ENCODE measurements at places on chromosomes 3 and 15.

DNA sequence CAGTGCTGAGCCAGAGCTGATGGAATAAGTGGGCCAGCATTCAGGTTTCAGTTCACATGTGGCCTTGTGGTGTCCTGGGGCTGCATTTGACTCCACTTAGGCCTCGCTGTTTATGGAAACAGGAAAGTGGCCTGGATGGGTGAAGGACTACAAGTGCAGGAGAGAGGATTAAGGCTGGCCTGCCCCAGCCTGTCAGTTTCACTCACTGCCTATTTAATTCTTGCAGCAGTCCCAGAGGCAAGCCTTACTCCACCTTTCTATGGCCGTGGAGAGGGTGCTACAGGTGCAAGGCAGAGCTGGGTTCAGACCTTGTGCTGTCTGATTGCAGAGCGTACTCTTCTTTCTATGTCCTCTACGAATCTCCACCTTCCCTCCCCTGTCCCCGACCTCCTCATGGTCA lies 37.7 kb downstream of the ABHD17C start:
- no peak for DNase-seq

GRCh38 chr3:187242900-187243299 lies 45.6 kb downstream of the RTP1 start:
- no peak for DNase-seq

DNA sequence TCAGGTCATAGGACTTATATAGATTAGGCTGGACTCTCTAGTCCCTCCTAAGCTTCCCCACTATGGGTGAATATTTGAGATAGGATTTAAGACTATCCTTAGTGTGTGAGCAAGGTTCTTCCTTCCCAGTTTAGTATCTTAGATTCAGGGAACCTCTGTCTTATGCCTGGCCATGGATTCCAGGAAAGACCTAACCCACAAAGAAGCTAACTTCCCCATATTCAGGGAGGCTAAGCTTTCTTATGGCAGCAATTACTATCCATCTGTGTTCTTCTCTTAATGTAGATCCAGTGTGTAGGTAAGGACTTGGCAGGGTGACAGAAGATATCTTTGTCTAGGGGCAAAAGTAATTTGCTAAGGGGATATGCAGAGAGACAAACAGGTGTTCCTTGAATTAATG lies 25.5 kb upstream of the PIK3R4 start:
- no peak for DNase-seq

- no peak for DNase-seq
Measured at GRCh38 chr15:93089727-93090305, 805 bp upstream of the RGMA start.

GRCh38 chr3:57164217-57164656 lies 916 bp downstream of the IL17RD start:
- DNase-seq = no peak

- no peak for DNase-seq
Measured at GRCh38 chr3:187740421-187741399, 4.6 kb downstream of the BCL6 start.

DNA sequence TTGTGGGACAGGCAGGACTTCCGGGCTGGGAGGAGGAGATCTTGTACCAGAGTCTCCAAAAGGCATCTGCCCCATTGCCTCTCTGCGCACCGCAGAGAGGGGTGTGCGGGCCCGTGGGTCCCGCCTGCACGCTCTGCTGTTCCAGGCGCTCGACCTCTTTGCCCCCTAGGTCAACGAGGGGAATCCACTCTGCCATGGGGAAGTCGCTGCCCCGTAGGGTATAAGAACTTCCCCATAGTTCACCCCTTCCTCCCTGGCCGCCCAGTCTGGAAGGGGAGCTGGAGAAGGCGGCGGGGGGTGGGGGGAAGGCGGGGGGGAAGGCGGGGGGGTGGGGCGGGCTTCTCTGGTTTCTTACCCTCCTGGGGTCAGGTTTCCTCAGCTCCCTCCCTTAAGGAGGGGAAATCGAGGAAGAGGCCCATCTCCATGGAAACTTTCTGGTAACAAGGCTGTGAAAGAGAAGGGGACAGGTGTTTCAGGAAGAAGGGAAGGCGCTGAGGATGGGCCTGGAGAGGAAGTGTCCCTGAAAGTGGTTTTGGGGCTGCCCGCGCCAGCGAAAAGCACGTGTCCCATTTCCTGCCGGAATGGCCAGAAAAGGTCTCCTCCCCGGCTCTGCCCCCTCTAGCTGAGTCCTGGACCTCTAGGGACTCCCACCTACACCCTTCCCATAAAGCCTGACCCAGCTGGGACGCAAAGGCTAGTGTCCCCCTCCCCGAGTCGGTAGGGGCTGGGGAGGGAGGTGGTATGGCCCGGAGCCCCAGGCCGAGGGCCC lies 27.5 kb downstream of the NR1I2 start:
- DNase-seq = no peak

GRCh38 chr3:29141918-29142275 lies 139.0 kb upstream of the RBMS3 start:
- DNase-seq = no peak

- DNase-seq = no peak
Measured at GRCh38 chr3:36944012-36944640, 728 bp downstream of the TRANK1 start.

GRCh38 chr3:107367353-107367752 lies 9.9 kb upstream of the CCDC54 start:
- peak; percentile 12 for DNase-seq

DNA sequence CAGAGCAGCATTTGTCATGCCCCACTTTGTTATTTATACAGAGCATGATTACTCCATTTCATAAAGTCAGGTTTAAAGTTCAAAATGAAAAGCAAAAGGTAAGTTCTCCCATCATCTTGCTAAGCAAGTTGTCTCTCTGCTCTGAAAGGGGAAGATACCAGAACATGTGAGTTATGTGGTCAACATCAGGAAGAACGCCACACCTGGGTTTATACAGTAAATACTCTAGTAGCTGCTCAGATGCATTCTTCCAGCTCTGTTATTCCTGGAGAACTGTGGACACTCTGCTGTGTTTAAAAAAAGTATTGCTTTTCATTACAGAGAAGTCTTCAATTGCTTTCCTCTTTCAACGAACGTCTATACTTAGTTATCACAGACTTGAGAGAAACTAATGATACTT lies 145.7 kb downstream of the PLCL2 start:
- DNase-seq = no peak

DNA sequence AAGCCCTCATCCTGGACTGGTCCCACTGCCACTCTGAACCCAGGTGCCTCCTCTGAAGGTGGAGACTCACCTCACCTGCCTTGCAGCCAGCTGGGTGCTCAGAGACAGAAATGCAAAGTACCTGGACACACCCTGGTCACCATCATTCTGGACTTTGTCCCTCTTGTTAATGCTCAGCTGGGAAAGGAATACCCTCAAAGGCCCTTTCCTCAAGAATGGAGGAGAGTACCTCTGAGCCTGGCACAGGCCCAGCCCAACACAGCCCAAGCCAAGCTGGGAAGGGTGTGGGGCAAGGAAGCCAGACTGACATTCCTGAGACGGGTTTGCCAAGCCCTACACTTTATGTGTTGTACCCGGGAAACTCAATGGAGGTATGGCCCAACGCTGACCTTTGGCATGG lies 983 bp upstream of the ALAS1 start:
- no peak for DNase-seq

- no peak for DNase-seq
Measured at GRCh38 chr3:14224895-14225294, 46.3 kb downstream of the LSM3 start.

DNA sequence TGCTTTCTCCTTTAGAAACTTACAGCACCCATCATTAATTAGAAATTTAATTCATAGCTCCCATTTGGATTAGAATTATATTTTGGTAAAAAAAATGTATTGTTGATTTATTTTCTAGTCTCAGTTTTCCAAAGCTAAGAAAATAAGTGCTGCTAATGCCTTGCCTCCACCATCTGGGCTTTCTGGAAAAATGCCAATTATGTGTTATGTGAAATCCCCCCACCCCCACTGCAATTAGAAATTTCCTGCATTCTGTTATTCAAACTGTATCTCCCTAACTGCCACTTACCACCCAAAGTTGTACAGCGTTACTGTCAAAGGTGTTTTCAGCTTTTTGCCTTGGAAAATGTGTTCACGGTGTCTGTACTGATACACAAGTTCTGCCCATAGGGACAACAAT lies 617.2 kb upstream of the UBE2E2 start:
- DNase-seq = no peak

GRCh38 chr15:57625703-57626448 lies 34.2 kb downstream of the MYZAP start:
- no peak for DNase-seq

GRCh38 chr3:105774444-105775180 lies 94.2 kb downstream of the CBLB start:
- DNase-seq = no peak

DNA sequence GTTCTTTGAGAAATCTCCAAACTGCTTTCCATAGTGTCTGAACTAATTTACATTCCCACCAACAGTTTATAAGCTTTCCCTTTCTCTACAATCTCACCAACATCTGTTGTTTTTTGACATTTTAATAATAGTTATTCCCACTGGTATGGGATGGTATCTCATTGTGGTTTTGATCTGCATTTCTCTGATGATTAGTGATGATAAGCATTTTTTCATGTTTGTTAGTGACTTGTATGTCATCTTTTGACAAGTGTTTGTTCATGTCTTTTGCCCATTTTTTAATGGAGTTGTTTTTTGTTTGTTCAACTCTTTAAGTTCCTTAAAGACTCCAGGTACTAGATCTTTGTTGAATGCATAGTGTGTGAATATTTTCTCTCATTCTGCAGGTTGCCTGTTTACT lies 116.6 kb upstream of the TSC22D2 start:
- DNase-seq = no peak

DNA sequence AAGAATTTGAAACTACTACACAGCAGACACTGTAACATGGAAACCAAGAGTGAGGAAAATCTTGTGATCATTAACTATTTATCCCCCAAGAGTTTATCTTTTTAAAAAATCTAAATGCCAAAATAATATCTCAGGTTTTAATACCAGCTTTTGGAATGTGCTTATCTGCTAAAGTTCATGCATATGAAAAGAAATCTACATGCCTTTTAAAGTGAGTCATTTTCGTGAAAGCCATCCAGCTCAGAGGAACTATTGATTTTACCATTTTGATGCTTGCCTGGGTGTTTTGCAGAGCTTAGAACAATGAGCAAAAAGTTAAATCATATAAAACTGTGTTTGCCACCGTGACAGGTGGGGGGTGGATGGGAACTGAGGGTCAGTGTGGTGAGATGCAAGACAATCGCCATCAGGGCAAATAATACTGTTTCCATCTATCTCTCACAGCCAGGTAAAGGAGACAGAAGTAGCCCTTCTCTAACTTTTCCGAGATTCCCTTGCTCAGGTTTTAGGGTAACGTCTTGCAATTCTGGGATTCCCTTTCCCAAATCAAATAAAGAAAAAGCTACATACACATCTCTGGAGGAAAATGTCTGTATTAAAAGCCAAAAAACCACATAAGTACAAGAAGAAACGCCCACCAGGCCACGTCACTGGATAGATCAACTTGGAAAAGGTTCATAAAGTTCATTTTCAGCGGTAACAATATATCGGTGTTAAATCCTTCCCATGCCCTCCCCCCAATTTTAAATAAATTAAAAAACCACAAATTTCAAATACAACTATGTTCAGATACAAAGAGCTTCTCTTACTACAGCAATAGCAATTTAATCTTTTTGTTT lies 2.0 kb downstream of the TMEM158 start:
- DNase-seq = peak; percentile 25

DNA sequence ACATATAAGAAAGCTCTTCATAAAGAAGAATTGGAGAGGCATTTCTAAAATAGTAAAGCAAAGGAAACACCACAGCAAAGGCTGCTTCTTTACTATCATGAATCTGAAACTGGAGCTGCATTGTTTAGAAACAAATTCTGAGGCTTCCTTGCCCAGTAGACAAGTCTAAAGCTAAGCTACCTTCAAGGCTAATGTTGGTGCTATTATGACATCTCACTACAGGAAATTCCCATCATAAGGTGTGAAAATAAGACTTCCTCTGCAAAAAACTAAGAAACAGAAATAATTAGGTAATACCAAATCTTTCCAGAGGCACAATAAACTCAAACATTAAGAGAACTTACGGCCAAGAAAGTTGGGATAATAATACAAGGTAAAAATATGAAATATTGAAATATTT lies 89.9 kb upstream of the P3H2 start:
- no peak for DNase-seq

- DNase-seq = peak; percentile 41
Measured at GRCh38 chr3:191356631-191357439, 26.5 kb upstream of the UTS2B start.

- no peak for DNase-seq
Measured at GRCh38 chr3:50260942-50261441, 8.0 kb upstream of the SEMA3B start.

DNA sequence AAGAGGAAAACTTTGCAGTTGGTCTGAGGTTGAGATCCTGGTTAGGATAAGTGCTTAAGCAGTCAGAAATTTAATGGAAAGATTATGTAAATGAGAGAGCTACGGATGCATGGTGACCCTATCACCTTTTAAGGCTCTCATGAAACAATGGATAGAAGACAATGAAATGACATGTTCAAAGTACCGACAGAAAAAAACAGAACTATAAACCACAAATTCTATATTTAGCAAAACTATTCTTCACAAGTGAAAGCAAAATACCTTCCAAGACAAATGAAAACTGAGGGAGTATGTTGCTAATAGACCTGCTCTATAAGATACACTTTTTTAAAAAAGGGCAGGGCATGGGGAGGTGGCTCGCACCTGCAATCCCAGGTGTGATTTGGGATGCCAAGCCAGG lies 32.2 kb downstream of the DNAAF4 start:
- DNase-seq = no peak

DNA sequence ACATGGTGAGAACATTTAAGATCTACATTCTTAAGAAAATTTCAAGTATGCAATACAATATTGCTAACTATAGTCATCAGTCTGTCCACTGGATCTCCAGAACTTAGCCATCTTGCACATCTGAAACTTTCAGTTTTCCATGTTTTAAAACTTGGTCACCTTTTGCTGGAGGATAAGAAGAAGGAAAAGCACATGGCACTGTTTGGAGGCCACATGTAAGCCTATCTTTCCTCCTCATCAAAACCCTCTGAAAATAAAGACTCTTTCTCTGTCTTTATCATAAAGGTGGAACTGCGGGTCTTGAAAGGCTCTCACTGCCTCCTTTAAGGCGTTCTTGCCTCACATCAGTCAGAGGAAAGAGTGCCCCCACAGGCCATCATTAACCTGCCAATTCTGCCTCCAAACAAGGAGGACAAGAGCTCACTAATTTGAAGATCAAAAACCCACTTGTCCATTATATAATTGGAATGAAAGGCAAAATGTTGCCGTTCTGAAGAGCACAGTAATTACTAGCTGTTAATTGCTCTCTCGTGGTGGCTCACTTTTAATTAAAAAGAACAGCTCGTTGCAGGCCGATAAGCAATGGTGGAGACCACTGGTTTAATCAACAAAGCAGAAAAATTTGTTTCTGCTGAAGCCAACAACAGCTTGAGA lies 157.8 kb downstream of the MECOM start:
- no peak for DNase-seq
